Activated CD8-positive, alpha-beta memory T cell treated with anti-CD3 and anti-CD28 coated beads for 48 hours (primary cell): ENCODE measurements at places on chromosomes 1 and 21.

DNA sequence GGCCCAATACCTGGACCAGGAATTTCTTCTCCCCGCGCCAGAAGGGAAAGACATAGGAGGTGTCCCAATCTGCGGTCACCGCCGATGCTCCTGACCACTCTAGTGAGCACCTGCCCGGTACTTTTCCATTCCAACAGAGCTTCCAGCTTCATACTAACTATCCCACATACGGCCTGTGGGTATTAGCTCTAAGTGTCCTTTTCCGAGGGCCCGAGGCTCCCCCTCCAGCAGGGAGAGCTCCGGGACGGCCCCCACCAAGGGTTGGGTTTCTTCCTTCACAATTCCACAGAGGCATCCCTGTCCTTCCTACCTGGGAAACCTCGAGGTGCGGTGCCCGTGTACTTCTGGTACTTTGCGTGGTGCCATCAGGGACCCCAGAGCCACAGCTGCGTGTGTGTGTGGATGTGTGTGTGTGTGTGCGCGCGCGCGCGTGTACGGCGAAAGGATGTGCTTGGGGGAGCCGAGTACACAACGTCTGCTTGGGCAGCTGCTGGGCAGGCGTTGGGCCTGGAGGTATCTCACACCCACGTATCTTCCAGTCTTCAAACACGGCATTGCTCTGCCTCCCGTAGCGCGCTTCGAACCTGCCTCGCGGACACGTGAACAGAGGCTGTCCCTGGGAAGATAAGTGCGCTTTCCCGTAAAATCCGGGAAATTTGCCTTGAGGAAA lies 2.4 kb upstream of the SIM2 start:
- no peak for DNase-seq

DNA sequence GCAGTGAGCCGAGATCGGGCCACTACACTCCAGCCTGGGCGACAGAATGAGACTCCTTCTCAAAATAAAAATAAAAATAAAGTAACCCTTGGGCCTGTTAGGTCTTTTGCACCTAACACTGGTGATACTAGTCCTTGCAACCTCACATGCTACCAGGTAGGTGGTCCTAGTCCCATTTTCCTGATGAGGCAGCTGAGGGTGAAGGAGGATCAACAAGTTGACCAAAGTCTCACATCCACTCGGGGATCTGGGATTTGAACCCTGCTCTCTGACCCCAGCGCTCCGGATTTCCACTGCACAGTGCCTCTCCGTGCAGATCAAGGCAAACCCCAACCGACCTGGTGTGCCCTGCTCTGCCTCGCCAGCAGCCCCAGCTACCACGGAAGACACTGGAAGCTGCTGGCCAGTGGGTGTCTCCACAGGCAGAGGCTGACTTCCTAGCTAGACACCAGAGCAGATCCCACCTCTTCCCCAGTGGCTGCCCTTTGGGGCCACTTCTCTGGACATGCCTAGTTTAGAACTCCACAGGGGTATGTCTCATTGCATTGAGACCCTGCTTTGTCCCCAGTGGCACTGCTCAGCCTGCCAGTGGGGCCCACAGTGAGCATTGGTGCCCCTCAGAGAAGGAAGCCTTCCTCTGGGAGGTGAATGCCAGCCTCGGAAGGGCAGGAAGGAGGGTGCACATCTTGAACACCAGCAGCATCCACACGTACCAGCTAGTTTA lies 27.6 kb downstream of the LDLRAP1 start:
- DNase-seq = no peak

GRCh38 chr1:229869240-229869639 lies 197.8 kb upstream of the GALNT2 start:
- DNase-seq = no peak

- no peak for DNase-seq
These were observed 35.4 kb downstream of the PGM1 start for GRCh38 chr1:63628607-63629006.

DNA sequence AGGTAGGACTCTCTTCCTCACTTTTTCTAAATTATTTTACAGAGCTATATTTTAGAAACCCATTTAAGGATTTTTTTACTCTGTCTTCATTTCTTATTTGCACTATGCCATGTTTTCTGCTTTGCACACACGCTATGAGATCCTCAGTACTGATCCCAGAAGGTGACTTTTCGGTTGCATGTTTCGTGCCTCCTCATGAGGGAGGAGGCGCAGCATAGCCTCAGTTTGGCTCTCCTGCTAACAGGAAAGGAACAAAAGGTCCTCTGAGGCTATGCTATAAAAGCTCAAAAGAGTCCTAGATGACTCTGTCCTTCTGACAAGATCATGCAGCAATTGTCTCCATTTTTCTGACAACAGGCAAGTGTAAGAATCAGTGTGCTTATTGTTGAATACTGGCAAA lies 189.7 kb downstream of the GPR52 start:
- DNase-seq = no peak

DNA sequence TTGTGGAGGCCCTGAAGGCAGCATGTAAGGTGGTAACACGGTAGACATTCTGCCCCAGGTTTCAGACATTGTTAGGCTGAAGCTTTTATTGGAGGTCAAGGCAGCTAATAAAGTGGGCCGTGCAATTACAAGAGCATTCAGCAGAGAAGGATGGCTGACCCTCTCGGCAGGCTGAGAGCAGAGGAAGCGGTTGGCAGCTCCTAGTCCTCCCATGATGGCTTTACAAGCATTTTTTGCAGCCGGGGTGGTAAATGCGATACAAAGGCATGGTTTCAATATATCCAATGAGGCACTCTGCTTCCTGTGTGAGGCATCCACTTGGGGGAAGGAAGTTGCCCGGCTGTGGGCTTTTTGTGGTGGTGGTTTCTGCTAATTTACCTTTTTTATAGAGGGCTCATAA lies 14.6 kb downstream of the KIF26B start:
- DNase-seq = no peak

- DNase-seq = no peak
These were observed 115.5 kb downstream of the LHX9 start for GRCh38 chr1:198032668-198033067.

GRCh38 chr1:181737056-181737455 lies 253.7 kb downstream of the CACNA1E start:
- DNase-seq = no peak

- peak; percentile 52 for DNase-seq
These were observed 159.2 kb downstream of the RUNX1 start for GRCh38 chr21:34889676-34890469.

- no peak for DNase-seq
These were observed 41.7 kb downstream of the ATF3 start for GRCh38 chr1:212650228-212650627.

DNA sequence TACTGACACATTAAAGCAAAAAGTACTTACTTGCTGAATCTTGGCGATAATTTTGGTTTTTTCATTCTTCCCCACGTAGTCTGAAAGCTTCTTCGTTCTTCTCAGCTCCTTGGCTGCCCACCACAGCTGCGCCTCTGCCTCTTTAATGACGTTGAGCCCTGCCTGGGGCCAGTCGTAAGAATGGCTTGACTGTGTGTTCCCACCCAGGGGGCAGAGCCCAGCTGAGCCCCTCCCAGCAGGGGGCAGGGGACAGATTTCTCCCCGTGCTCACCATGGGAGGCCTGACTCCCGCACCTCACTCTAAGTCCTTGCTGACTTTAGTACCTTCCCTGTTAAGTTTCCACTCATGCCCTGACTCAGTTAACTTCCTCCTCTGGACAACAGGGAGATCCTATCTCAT lies 9.0 kb downstream of the CFAP298 start:
- no peak for DNase-seq

- DNase-seq = no peak
These were observed 75.1 kb downstream of the DTL start for GRCh38 chr1:212110617-212111016.

GRCh38 chr1:166673722-166674121 lies 165.6 kb upstream of the POGK start:
- no peak for DNase-seq

GRCh38 chr1:64235181-64235580 lies 31.8 kb downstream of the UBE2U start:
- no peak for DNase-seq

DNA sequence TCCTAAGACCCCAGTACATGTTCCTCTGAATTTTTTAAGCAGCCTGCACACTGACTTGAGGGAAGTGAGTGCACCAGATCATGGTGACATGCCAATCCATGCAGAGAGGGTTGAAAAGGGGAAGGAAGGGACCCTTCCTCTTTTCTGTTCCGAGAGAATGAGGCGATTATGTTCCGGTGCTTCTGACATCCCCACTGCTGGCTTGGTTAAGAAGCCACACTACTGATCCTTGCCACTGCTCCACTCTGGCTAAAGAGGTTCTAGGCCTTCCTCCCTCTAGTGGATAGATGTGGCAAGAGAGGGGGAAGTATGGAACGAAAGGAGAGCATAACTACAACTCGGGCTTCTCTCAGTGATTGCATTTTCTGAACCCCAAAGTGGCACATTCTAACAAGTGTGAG lies 1.8 kb upstream of the CYB5R1 start:
- no peak for DNase-seq

- DNase-seq = no peak
These were observed 200.3 kb downstream of the HHIPL2 start for GRCh38 chr1:222347627-222348026.

GRCh38 chr1:151985768-151986167 lies 7.9 kb downstream of the S100A10 start:
- no peak for DNase-seq

DNA sequence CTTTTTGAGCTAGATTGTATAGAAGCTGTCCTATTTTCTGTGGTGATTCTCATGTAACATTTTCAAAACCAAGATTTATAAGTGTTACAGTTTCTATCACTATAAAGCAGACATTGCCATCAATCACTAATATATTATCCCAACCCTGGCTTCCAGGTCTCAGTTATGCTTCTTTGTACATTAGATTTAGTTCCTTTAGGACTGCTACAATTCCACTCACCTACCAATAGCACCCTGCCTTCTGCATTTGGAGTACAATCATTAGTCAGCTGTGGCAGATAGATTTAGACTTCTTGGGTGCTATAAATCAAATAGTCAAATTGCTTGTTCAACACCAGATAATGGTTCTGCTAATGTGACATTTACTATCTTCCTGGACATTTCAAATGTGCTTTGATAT lies 281.6 kb downstream of the BRINP3 start:
- DNase-seq = no peak

GRCh38 chr1:3453891-3454810 lies at the start of gene ARHGEF16:
Gene ARHGEF16, plus strand, starts transcription at chr1:3454665. Its CDS starts 8,420 bp downstream, at chr1:3463085.
- DNase-seq = no peak

DNA sequence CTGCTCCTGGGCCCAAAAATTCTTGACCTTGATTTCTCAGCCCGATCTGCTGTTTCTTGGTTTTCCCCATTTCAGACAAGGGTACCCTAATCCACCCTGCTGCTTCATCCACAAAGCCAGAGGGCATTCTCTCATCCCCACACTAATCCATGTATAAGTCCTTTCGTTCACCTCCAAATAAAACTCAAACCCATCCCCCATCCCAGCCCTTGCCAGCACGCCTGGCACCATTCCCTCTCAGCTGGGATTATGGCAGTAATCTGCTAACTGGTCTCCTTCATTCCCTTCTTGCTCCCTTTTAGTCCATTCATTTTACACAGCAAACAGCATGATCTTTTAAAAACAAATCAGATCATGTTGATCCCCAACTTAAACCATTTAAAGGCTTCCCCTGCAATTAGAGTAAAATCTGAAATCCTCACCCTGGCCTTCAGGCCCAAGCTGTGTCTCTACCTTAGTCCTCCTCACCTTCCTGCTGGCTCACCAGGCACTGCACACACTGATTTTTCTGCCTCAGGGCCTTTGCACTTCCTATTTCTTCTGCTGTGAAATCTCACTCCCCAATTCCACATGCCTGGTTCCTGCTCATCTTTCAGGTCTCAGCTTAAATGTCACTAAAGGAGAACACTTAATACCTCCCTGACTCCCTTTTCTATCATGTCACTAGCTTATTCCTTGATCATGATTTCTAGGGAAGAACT lies 12.2 kb upstream of the TRNP1 start:
- no peak for DNase-seq

DNA sequence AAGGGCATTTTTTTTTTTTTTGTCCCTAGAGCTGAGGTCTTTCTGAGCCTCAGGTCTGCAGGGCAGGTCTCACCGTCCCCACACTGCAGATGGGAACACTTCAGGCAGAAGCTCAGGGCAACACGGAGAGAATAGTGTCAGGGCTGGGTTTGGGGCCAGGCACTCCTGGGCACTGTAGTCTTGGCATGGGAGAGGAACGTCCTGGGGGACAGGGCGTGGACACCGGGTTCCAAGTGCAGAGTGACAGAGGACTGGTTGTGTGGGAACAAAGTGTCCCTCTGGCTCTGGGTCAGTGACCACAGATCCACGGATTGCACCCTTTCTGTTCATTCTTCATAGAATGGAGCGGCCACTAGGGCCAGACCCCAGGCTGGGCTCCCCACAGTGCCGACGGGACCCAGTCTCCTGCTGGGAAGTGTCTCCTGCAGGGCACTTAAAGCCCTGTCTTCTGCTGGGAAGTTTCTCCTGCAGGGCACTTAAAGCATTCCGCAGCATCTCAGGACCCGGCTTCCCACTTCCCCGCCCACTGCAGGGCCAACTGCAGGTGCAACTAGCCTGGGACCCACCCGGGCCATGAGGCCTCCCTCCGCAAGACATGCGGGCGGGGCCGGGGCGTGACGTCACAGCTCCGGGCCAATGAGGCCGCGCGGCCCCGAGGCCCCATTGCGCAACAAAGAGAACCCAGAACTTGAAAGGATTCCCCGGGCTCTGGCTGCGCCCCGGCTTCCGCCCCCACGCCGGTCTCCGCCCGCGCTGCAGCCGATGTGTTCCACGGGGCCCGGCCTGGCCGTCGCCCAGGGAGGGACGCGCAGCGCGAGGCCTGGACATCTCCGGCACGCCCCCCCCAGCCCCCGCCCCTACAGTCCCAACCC lies 1.2 kb downstream of the GPR153 start:
- DNase-seq = peak; percentile 56

DNA sequence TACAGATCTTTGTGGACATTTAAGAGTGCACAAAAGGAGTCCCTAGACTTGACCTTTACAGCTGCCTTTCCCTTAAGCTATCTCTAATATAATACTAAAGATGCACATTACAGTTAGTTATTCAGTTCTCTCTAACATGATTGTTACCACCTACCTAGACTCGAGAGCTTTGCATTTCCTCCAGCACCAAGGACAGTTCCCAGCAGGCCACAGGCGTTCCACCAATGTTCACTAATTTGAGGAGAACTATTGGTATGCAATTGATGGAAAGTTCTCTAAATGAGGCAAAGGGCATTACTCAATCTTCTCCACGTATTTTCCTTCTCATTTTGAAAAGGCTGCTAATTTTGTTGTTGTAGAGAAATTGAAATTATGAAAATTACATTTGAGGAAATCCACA lies 5.4 kb upstream of the NTNG1 start:
- DNase-seq = no peak

DNA sequence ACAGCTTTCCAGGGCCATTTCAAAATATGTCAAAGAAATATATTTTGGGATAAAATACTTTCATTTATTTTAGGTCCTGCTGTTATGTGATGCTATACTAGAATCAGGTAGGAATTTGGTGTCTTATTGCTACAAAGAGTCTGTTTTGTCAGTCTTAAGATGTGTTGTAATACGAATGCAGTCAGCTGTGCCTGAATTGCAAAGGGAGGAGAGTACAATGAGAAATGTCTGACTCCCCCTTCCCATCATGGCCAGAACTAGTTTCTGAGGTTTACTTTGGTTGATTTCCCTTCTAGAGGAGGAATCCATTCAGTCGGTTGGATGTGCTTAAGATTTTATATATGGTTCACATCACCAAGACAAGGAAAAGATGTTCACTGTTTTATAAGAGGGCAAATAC lies 75.7 kb upstream of the TNFSF18 start:
- no peak for DNase-seq
